ENCODE measurements at places on chromosomes 12 and 14.

DNA sequence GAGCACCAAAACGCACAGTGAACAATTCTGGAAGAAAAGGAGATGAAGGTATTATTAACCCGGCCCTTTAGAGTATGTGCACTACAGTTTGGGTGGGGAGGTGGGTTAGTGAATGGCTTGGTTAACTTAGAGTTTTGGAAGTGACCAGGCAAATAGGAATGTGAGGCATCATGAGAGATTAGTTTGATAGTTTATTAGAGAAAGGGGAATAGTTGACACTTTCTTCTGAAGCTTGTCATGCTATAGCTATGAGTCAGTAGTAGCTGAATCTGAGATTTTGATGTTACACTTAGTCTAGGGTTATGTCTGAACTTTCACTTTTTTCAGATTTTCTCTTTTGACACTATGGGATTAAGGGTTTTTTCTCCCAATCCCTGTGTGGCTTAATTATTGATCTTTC, 567.2 kb downstream of the SNAPC1 start:
- DNase-seq = no peak

- DNase-seq = peak; percentile 17
These were observed 813 bp downstream of the TWF1 start for GRCh38 chr12:43805149-43805859.

DNA sequence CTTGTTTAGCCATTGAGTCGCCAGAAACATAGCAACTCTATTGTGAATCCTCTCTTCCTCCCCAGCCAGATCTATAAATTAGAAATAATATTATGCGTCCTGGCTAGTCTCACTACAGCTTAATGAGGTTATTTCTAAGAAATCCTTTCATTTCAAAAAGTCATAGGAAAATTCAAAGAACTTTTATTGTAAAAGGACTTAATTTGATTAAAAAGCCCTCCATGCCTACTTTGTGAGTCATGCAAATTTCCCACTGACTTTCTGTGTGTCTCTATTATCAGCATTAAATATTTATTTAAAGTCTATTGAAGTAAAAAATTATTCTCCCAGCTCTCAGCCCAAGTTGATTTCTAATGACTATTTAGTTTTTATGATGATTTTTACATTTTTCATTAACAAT, 160.7 kb downstream of the PHLDA1 start:
- no peak for DNase-seq

- no peak for DNase-seq
These were observed 94.2 kb downstream of the GRIP1 start for GRCh38 chr12:66584673-66585072.

GRCh38 chr12:88627501-88627900, 47.2 kb upstream of the KITLG start:
- DNase-seq = no peak

DNA sequence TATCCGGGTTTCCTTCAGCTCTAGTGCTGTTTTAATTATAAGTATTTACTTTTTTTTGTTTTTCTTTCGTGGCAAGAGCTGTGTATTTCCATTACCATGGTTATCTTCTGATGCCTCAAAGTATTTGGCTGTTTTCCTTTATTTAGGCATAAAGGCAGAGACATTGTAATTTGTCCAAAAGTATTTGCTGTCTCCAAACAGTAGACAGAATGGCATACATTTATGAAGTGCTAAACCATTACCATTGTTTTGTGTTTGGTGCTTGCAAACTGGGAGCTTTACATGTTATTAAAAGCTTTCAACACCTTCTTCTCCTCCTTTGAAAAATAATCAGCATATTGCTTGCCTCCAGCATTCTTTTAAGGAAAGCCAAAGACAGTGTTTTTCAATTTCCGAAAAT, 46.3 kb downstream of the FLRT2 start:
- DNase-seq = no peak

DNA sequence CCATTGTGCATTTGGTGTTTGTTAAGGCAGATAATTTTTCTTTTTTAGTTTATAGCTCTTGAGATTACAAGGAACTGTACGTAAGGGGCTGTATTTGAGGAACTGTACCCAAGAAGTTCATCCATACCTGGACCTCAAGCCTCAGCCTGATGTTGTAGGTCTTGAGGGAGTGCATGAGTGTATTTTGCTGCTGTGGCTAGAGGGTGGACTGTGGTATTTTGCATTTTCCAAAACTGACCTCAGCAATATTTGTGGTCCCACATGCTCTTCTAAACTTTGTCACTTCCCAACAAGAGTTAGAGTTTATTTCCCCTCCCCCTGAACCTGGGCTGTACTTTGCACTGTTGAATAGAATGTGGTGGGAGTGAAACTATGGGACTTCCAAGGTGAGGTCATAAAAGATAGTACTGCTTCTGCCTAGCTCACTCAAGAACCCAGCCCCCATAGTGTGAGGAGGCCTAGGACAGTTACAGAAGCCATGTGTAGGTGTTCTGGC, 42.2 kb upstream of the FBXO33 start:
- no peak for DNase-seq

- DNase-seq = no peak
These were observed 95.2 kb upstream of the TBX3 start for GRCh38 chr12:114779186-114779585.

DNA sequence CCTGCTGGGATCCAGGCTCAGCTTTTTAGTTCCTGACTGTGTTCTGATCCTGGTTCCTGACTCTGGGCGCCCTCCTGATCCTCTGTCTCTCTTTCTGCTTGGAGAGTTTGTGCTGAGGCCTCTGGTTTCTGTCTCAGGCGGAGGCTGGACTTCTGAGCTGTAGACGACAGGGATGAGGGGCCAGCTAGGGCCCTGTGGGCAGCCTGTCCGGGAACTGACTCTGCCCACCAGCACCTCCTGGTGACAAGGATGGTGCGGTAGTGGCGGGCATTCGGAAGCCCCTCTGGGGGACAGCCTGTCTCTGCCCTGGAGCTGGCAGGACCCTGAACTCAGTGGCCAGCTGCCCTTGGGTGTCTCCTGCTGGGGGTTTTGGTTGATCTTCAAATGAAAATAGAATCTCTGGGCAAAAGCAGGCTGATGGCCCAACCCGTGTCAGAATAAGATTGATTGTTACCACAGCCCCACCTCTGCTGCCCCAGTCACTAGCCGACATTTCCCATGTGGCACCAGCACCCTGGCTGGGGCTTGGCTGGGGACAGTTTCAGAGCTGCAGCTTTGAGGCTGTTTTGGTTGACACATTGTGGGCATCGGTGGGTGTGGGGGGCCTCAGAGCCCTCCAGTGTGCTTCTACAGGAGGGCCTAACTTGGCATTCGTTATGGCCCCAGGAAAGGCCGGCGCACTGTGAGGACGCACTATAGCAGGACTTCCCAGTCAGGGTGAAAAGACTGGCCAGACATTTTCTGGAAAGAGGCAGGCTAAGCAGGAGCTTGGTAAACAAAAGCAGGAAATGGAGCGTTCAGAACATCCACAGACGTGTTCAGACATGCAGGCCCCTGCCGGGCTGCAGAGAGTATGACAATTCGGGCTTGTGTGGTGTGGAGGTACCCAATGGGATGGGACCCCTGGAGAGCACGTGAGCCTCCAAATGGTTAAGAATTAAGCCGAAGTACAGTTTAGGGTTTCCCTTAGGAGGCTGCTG, 16.2 kb downstream of the KRT80 start:
- DNase-seq = peak; percentile 45

DNA sequence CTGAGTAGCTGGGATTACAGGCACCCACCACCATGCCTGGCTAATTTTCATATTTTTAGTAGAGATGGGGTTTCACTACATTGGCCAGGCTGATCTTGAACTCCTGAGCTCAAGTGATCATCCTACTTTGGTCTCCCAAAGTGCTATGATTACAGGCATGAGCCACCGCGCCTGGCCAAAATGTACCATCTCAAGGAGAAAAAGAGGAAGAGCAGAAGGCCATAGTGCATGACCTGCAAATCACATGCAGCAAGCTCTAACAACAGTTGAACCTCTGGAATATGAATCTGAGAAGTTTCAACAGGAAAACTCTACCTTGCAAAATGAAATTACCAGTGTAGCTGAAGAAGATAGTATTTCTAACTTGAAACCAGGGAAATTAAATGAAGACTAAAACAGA, 17.1 kb upstream of the SERPINA1 start:
- no peak for DNase-seq

All from NCI-H1105 (cell line).